ENCODE measurements at places on chromosomes 7 and 10.

DNA sequence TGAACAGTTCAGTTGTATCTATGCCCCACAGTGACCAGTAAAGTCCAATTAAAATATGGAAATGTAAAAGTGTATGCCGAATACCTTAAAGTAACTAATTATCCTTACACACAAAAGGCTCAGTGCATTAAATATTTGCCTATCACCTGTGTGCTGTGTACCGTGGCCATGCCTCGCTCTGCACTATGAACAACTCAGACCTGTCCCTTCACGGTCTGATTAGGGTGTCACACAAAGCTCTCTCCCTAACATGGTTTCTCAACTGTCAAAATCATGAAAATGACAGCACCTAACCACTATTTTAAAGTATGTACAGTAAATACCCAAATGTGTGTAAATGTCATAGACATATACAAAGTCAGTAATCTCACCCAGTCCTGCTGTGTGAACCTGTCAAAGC is 43.1 kb downstream of the STK17A start:
- DNase-seq = no peak

DNA sequence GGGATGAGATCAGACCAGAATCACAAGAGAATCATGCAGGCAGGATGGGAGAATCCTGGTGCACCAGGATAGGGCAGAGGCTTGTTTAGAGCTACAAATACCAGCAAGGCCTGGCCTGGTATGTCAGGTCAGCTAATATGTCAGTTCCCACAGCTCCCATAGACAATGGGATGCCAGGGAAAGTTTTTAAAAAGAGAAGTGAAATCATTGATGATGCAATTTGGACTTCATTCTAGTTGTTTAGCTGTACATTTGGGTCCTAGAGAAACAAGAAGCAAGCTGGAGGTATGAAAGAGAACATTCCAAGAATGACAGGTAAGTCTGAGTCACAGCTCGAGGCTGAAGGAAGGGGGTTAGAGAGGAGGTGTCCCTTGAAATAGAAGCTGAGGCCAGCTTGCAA is 45.2 kb downstream of the GPR141 start:
- DNase-seq = no peak

DNA sequence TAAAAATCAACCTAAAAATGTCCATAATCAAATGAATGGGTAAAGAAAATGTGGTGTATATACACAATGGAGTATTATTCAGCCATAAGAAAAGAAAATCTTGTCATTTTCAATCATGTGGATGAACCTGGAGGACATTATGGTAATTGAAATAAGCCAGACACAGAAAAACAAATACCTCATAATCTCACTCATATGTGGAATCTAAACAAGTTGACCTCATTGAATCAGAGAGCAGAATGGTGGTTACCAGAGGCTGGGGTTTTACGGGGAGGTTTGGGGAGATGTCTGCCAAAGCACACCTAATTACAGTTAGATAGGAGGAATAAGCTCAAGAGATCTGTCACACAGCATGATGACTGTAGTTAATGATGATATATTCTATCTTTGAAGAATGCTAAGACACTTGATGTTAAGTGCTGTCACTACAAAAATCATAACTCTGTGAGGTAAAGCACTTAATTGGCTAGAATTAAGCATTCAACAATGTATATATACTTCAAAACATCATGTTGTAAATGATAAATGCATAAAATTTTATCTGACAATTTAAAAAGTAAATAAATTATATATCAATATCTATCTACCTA is 39.1 kb upstream of the TNPO3 start:
- DNase-seq = no peak

DNA sequence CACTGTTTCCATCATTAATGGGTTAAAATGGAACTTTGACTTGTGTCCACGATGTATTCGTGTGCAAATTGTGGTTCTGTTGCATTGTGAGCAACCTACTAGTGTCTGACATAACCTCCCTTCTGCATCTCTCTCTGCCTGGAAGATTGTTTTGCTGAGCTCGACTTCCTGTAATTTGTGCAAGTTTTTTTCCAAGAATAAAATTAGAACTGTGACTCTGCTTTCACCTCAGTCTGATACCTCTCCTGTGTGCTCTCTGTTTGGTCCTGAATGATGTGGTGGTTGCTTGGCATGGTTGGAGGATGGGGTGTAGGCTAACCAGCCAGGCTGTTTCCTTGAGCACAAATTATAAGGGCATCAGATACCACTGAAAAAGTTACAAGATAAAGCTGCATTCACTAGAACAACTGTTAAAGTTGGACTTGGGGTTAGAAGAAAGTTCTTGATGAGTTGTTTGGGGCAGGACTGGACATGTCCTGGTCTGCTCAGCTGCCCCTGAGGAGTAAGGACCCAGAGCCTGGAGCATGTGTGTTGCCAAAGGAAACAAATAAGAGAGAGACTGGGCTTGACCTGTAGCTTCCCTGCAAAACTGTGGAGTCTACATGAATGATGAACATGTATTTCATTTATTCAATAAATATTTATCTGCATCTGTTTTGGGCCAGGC is 1.9 kb upstream of the VOPP1 start:
- no peak for DNase-seq

GRCh38 chr7:20237464-20238193 is 20.4 kb upstream of the MACC1 start:
- DNase-seq = no peak

DNA sequence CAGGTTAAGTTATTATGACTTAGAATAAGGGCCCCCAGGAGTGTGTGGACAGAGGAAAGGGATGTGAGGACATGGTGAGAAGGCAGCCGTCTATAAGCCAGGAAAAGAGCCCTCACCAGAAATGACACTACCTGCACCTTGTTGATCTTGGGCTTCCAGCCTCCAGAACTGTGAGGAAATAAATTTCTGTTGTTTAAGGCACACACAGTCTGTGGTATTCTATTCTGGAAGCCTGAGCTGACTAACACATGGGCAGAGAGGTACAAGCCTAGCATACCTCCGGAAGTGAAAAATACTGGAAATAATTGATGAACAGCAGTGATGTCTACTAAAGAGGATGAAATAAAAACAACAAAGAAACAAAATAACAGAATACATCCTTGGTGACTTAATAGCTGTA is 46.1 kb upstream of the GRB10 start:
- DNase-seq = no peak

DNA sequence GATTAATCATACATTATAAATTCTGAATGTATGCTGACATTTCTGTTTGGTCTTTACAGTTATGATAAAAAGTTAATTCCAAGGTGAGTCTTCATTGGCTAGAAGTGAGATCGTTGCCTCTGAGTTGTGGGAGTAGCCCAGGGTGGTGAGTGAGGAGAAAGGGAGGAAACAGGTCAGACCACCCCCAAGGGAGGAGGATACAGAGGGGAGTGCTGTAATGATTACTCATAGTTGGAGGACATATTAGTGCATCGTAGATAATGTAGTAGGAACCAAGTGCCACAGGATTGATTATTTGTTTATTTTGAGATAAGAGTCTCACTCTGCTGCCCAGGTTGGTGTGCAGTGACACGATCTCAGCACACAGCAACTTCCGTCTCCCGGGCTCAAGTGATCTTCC is 672.2 kb downstream of the INHBA start:
- DNase-seq = no peak

- DNase-seq = no peak
Observed at GRCh38 chr7:15507708-15508107, 54.1 kb downstream of the AGMO start.

- no peak for DNase-seq
Observed at GRCh38 chr10:121007264-121007663, 156.1 kb downstream of the WDR11 start.

- no peak for DNase-seq
Observed at GRCh38 chr10:116247691-116248090, 25.3 kb downstream of the GFRA1 start.

DNA sequence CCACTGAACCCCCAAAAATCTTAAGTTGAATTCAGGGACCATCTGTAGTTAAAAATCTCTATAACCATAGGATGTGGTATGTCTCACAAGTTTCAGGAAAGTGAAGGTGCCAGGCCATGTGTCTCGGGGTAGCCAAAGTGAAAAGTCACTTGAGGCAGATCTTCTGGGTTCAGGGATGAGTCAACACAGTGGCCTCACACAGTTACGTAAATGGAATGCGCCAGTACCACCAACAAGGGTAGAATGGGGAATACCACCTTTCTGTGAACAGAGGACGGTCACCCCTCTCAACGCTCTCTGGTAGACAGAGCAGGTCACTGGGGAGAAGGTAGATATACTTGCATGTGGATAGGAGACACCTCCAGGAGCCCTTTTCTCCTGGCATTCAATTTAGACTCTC is 71.4 kb downstream of the ELMO1 start:
- no peak for DNase-seq

DNA sequence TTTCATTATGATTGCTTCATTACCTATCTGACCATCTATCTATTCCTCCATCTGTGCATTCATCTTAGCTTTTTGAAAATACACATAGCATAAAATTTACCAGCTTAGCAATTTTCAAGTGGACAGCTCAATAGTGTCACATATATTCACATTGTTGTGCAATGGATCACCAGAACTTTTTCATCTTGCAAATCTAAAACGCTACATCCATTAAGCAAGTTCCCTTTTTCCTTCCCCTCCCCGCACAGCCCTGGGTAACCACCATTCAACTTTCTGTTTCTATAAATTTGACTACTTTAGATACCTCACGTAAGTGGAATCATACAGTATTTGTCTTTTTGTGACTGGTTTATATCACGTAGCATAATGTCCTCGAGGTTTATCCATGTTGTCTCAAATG is 78.0 kb upstream of the ADRB1 start:
- no peak for DNase-seq

DNA sequence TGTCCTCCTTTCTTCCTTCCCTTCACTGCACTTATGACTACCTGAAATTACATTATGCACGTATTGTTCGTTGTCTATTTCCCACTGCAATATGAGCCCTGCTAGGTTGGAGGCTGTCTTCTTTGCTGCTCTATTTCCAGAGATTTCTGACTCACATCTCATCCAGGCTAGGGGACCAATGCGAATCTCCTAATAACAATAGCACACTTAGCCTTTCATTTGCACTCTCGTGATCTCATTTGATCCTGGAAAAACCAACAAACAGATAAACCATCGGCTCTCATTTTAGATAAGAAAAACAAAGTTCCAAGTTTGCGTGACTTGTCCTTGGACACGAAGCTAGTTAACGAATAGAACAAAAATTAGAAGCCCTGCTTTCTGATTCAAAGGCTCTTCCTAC is 1.4 kb downstream of the ZNF438 start:
- DNase-seq = no peak

DNA sequence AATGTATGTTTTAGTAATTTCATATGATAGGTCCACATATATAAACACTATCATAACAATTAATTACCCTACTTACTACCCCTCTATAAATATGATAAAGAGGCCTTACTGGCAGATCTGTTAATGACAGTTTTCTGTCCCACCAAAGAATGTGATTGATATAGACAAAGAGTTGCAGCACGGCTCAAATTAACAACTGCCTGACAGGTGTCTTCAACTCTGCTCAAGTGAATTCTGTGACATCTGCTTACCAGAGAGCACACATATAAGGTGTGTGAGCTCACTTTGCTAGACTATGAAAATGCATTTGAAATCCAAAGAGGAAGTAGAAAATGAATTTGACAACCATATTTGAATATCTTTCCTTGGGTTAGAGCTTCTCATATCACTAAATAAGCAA is 36.6 kb downstream of the CACNA2D1 start:
- no peak for DNase-seq

- DNase-seq = no peak
Observed at GRCh38 chr10:116272440-116273283, at the start of gene GFRA1. TSS of gene GFRA1 (minus strand) at chr10:116273206. CDS start at chr10:116272029, 1,177 bp downstream.

DNA sequence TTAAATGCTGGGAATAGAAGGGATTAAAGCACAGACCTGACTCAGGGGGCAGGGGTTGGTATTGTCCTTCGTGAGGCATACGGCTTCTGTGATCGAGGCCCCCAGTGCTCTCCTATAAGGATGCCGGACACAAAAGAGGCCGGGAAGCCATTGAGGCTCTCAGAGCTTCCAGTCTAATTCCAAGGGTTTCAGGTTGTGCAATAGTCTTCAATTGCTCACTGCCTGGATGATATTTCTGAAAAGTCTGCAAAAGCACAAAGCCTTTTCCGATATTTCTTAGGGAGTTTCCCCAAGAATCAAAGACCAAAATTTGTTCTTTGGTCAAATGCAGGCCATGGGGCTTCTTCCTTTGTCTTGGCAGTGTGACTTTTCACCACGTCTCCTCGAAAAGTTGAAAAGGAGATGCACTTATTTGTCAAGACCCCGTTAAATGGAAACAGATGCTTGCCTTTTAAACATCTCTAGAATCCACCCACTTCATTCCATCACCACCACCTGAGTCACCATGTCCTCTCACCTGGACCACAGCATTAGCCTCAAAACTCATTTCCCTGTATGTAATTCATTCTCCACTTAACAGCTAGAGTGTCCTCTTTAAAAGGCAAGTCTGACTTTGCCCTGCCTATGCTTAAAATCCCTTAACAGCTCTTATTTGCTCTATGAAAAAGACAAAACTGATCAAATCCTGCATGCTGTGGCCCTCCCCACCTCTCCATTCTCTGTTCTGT is 134.8 kb upstream of the NAMPT start:
- DNase-seq = no peak

DNA sequence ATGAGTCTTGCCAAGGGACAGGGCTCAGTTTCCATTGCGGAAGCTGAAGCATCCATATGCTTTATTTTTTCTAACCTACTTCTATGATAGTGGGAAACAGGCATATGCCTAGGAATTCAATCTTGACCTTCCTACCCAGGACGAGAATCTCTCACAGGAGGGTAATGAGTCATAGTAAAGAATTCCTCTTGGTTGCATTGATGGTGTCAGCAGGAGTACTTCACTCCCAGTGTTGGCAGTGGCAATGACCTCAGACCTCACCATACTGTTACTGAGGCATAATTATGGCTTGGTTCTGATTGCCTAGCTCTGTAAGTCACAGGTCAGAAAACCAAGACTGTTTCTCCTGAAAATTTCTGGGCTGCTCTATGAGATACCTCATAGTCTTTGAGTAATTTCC is 552.9 kb downstream of the ARL4A start:
- DNase-seq = no peak

Data from H1 (cell line).